ENCODE measurements at places on chromosomes 6 and 20. TPM values are rescaled to one million over a fixed set of nuclear protein-coding genes. Genes with fewer than 3 reads are reported as not detected.

DNA sequence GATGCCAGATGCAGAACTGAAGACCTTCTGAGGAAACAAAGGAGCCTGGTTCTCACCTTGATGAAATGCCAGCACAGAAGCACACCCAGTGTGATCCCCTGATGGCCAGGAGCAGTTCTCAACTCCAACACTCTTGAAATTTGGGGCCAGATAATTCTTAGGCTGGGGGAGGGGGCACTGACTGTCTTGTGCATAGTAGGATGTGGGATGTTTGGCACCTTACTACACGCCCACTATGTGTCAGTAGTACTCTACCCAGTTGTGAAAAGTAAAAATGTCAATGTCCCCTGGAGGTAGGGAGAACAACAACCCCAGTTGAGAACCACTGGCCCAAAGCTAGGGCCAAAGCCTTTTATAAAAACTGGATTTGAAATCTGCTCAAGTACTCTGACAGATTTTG is 398.3 kb upstream of the ARID1B start:
- no peak overlapping the region for H3K4me3 ChIP-seq
- no peak for DNase-seq
- no peak overlapping the region for H3K27ac ChIP-seq
- H3K4me1 ChIP-seq: no peaks in the 10 kb centered on the region
- no peaks in the 10 kb centered on the region for H3K27me3 ChIP-seq

The FAXC gene
- total RNA-seq: not detected

DNA sequence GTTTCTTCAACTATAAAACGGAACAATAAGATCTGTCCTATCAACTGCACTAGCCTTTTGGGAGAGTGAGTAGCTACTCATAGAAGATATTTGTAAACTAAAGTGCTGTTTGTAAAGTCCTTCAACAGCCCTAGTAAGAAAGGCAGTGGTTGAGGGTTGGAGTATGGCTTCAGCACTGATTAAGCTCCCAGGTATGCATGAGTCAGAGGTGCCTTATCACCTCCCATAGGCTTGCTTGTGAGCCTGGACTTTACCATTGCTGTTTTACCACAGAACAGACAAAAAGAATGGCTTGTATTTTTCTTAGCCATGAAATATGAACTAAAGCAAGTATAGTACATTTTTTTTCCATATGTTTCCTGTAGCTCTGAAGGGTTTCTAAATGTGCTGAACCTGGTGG is 44.1 kb downstream of the SAMD3 start:
- no peaks in the 10 kb centered on the region for H3K36me3 ChIP-seq
- H3K4me3 ChIP-seq: no peak overlapping the region
- H3K27me3 ChIP-seq: no peaks in the 10 kb centered on the region
- no peaks in the 10 kb centered on the region for H3K4me1 ChIP-seq

DNA sequence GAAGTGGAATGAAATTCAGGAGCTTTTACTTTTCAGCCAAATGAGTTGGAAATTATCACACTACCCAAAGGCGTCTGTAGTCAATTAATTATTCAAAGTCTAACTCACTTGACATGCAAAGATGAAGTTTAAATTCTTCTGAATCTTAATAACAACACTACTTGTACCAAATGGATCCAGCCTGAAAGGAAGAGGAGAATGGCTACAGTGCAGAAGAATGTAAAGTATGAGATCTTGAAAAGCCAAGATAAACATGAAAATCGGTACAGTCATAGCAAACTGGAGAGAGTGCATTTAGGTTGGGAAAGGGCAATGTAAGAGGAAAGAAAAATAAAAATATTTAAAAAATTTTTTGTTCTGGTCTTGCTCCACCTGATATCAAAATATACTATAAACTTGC is 195.5 kb downstream of the SIM1 start:
- no peak overlapping the region for H3K4me3 ChIP-seq
- H3K36me3 ChIP-seq: no peaks in the 10 kb centered on the region
- no peaks in the 10 kb centered on the region for H3K27me3 ChIP-seq
- no peak for DNase-seq
- H3K27ac ChIP-seq: no peak overlapping the region
- no peaks in the 10 kb centered on the region for H3K4me1 ChIP-seq

The HSPA12B gene
- total RNA-seq: 0.87 TPM

The CRYBG1 gene
- total RNA-seq: 0.45 TPM

The FAM217A gene
- total RNA-seq: not detected

GRCh38 chr20:6104493-6105188 is 18.2 kb downstream of the FERMT1 start:
- peaks cover 35% of the 10 kb centered on the region for H3K36me3 ChIP-seq
- no peak overlapping the region for H3K4me3 ChIP-seq
- H3K4me1 ChIP-seq: no peaks in the 10 kb centered on the region
- no peaks in the 10 kb centered on the region for H3K27me3 ChIP-seq
- no peak for DNase-seq

The TRIM31 gene
- total RNA-seq: 12.3 TPM
